ENCODE measurements at places on chromosomes 3 and 15.

DNA sequence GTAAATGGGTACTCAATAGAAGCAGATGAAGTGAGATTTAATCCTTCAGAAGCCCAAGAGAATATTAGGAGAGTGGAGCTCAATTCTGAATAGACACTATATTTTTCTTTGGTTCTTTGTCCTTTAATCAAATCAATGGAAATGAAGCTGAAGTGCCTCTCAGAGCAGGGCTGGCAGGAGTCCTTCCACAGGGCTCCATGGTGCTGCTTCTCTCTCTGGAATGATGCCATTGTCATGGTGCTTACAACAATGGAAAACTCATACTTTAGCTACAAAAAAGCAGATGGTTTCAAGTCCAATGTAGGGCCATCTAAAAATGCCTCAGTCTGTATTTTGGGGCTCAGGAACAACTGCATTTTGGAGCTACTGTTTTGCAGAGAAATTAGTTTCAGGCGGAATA lies 125.1 kb downstream of the SNRK start:
- peak; percentile 4 for DNase-seq

DNA sequence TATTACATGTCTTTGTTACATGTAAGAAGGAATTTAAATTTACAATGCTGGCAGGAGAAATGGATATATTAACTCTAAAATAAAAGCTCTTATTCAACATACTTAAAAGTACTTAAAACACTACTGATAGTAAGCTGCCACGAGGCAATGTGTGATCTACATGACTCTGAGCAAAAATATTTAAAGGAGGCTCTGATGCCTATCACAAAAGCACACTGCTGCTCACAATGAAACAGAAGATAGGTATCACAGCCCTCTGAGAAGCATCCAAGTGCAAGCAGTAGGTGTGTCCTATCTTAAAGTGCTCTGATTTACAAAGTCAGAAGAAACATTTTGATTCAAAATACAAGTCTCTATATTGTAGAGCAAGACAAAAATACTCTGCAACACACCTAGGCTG lies 371.2 kb upstream of the WNT5A start:
- DNase-seq = no peak

DNA sequence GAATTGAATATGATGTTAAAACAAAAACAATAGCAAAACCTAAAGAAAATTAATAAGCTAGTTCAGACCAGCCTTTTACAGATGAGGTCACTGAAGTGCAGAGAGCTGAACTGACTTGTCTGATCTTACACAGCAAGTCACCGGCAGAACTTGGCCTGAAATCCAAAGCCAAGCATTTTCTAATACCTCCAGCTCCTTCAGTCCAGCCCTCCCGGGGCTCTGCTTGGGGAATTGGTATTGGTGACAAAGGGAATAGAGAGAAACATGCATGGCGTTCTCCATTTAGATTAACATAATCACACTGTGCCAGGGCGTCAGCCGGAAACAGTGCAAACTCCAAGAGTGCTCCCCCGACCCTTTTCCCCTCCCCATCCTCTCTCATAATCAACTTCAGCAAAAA lies 14.1 kb upstream of the ZSCAN2 start:
- DNase-seq = no peak

- no peak for DNase-seq
Observed at GRCh38 chr3:152317184-152317583, 48.5 kb downstream of the MBNL1 start.

GRCh38 chr3:72529081-72529480 lies 319.2 kb downstream of the SHQ1 start:
- DNase-seq = no peak

DNA sequence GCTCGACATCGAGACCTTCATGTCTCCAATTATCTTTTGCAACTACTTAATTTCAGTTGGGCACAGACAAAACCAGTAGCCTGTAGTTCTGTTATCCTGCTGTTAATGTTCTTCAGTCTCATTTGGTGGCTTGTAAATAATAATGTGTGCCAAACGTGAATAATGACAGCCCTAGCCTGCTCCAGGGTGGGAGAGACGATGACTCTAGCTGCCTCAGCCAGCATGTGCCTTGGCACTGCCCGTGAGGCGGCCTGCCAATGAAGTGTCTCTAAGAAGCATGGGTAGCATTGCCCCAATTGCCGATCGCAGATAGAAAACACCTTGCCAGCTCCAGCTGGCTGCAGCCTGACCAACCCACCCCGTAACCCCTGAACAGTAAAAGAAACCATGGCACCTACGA lies 58.8 kb downstream of the ASB7 start:
- DNase-seq = no peak

- no peak for DNase-seq
Observed at GRCh38 chr15:53693729-53694475, 65.6 kb downstream of the WDR72 start.

DNA sequence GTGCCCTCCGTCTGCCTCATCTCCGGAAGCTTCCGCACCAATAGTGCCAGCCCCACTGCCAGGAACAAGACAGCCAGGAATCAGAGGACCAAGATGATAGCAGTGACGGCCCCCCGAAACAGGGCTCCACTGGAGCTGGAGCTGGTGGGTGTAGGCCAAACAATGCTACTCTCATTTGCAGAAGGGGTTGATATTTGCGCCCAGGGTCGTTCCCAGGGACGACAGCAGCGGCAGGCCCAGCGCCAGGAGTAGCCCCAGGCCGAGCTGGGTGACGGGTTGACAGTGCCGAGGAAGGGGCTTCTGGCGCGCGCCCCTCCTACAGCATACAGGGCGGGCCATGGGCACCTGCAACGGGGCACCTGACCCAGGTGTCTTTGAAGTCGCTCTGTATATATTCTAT lies 301.4 kb downstream of the CNTN6 start:
- no peak for DNase-seq

DNA sequence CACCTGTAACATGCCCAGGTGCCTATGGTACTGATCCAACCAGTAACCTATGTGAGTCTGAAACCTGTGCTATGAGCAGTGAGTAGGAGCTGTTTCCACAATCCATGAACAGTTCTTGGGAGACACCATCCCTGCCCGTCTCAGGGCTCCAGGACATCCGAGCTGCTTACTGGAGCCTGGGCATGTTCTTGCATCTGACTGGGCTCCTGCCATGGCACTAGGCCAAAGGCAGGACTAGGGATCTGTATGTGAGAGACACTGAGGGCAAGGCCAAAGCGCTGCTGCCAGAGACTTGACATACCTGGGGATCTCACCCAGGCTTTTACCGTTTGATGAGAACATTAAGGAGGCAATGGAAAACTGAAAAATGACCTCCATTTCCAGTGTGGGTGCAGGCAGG lies 59.8 kb downstream of the WDR76 start:
- no peak for DNase-seq

DNA sequence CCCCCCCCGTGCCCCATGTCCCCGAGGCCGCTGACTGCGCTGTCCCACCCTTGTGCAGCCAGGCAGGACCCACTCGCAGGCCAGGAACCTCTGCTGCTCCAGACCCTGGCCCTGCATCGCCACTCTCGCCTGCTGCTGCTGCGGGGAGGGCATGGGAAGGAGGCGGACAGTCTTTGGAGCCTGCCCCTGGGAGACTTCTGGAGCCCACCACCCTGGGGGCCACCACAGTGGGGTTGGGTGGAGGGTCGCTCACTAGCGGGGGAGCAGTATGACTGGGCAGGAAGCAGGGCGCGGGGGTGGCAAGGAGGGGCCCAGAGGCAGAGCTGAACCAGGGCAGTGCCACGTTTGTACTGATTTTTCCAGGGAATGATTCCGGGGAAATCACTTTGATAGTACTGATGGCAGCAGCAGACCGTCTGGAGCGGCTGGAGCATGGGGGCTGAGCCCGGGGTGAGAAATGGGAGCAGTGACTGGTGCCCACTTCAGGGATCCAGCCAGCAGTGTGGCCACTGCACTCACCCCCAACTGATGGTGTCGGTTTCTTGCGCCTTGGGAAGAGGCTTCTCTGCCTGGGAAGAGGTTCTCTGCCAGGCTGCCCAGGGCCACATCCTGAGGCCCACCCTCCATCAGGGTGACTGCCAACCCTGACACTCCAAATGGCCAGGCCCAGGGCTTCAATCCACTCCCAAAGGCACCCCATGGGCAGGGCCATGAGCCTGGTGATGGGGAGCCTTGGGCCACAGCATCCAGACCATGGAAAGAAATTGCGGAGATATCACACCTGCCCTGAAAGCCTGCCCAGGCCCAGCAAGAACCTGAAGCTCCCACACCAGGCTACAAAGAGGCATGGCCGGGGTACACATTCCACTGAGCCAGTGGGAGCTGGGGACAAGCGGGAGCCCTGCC lies 53.7 kb downstream of the LSAMP start:
- DNase-seq = no peak

- no peak for DNase-seq
Observed at GRCh38 chr3:182115328-182116015, 403.7 kb downstream of the SOX2 start.

GRCh38 chr3:107260207-107260606 lies 117.0 kb upstream of the CCDC54 start:
- DNase-seq = no peak

GRCh38 chr3:122903171-122903570 lies 108.3 kb downstream of the SLC49A4 start:
- DNase-seq = no peak

- DNase-seq = no peak
Observed at GRCh38 chr3:176937541-176937940, 259.7 kb downstream of the TBL1XR1 start.

GRCh38 chr3:70959506-70960291 lies 623.8 kb downstream of the FOXP1 start:
- DNase-seq = no peak

- DNase-seq = no peak
Observed at GRCh38 chr3:13947912-13948311, 68.0 kb upstream of the WNT7A start.

DNA sequence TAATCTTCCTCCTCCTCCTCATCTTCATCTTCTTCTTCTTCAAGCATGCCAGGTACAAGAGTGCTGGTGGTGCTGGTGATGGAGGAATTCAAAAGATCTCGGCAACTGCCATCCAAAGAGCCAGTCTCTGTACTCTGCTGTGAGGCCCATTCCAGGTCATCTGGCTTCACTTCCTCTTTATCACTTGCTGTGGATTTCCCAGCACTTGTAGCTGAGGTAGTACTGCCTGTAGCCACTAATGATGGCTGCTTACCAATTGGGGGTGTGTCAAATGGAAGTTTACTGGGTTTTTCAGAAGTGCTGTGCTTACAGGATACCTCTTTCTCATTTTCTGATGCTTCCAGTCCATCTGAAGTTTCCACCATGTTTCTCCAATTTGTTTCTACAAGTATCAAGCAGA lies 28.8 kb upstream of the SHC4 start:
- no peak for DNase-seq

DNA sequence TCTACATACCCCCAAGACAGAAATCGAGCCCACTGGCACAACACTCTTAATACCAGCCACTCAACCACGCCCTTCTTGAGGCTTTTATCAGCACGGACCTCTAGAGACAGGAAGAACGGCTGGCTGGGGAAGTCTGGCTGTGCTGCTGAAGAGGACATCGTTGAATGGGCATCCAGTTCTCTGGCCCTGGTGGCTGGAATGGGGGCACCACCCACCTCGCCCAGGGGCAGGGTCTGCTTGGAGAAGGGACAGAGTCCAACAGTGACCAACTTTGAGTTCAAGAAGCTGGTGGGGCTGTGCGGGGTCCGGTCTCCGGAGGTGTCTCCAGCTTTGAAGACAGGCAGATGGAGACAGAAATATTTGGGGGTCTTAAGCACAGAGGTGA lies 77.5 kb downstream of the ATP10A start:
- DNase-seq = no peak

DNA sequence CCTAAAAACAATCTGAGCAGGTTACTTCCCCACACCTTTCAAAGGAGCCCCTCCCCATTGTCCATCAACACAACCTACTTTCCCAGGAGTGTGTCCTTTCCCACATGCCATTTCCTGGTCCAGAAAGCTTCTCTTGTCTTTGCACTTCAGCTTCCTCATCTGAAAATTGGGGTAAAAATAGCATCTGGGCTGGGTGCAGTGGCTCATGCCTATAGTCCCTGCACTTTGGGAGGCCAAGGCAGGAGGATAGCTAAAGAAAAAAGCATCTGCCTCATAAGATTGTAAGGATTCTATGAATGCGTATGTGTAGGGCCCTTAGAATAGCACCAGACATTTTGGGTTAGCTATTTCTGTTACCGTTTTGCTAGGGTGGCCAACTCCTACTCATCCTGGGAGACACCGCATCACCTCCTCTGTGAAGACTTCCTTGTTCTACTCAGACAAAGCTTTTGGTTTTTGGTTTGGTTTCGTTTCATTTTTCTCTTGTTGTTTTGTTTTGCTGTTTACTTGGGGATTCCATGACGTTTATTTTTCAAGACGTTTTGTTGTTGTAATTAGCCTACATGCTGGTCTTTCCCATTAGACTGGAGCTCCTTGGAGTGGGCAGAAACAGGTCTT lies 224.4 kb upstream of the TLE3 start:
- DNase-seq = no peak

- DNase-seq = no peak
Observed at GRCh38 chr3:138946663-138947494, at the start of the genes FOXL2 and FOXL2NB. Gene FOXL2, minus strand, starts transcription at chr3:138947137. Its CDS starts 415 bp downstream, at chr3:138946722. Gene FOXL2NB, plus strand, starts transcription at chr3:138947217. Its CDS starts 148 bp downstream, at chr3:138947365.

- DNase-seq = no peak
Observed at GRCh38 chr3:10547413-10547812, 42.0 kb upstream of the ATP2B2 start.

DNA sequence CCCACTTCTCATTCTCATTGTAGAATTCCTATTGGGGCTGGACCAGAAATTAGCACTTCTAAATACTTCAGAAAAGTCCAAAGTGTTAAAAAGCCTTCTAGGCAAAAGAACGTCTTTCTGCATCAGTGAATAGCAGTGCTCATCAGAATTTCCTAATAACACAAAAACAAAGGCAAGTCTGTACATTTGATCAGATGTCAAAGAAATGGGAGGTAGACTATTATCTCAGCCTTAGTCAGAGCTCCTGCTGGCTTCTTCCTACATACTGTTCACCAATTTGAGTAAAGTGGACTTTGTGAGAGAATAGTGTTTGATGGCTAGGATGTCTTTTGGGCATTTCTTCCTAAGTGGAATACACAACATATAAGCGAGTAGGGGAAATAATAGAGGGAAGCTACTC lies 48.7 kb downstream of the FOXB1 start:
- no peak for DNase-seq

DNA sequence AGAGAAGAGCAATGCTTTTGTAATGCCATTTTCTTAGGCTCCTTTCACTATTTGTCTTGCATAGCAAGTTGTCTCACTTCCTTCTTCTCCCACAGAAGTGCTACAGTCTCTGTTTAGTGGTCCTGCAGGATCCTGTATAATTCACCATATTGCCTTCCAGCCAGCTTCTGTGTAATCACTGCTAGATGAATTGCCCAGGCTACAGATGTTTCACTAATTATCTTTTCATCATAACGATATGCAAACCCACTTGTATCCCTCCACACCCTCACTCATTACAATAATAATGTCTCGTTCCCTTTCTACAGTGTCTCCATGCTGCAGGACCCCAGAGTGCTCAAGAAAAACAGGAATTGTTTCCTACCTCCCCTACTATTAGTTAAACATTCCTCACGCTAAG lies 402.9 kb downstream of the TBL1XR1 start:
- DNase-seq = no peak

- no peak for DNase-seq
Observed at GRCh38 chr15:97993310-97993738, 32.8 kb downstream of the ARRDC4 start.

GRCh38 chr3:112751061-112751460 lies 95.6 kb downstream of the CD200R1L start:
- DNase-seq = no peak

- DNase-seq = no peak
Observed at GRCh38 chr3:89795506-89795905, 688.1 kb downstream of the EPHA3 start.

GRCh38 chr3:134323966-134324962 lies 50.0 kb downstream of the AMOTL2 start:
- no peak for DNase-seq

All from NCI-H1436 treated with DMSO at 0.1 percent for 48 hours (cell line).